ENCODE measurements at places on chromosomes 2 and 18. TPM values are rescaled to one million over a fixed set of nuclear protein-coding genes. Genes with fewer than 3 reads are reported as not detected.

- DNase-seq = no peak
Observed at GRCh38 chr2:181675254-181675653, 5.1 kb downstream of the NEUROD1 start.

DNA sequence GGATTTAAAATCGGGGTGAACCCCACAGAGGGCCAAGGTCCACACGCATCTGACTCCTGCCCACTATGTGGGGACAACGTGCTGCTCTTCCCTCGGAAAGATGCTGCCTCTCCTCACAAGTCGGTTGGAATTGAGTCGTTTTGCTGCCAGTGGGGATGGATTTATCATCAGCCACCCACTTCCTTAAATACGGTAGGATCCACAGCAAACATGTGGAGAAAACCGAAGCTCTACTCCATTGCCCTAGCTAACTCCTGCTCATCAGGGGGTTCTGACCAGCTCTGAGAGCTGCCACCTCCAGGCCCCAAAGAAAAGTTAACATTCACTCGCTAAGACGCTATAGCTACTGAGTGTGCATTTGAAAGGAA lies 80.9 kb downstream of the CHRNA1 start:
- DNase-seq = no peak

- no peak for DNase-seq
Observed at GRCh38 chr2:29397713-29398112, 282.5 kb downstream of the CLIP4 start.

- no peak for DNase-seq
Observed at GRCh38 chr2:157800838-157801495, 75.2 kb downstream of the ACVR1 start.

- DNase-seq = no peak
Observed at GRCh38 chr18:10432781-10433180, 21.7 kb upstream of the APCDD1 start.

- DNase-seq = no peak
Observed at GRCh38 chr18:79856119-79857007, 58.6 kb downstream of the KCNG2 start.

GRCh38 chr2:121189011-121189410 lies 96.0 kb downstream of the TFCP2L1 start:
- no peak for DNase-seq

DNA sequence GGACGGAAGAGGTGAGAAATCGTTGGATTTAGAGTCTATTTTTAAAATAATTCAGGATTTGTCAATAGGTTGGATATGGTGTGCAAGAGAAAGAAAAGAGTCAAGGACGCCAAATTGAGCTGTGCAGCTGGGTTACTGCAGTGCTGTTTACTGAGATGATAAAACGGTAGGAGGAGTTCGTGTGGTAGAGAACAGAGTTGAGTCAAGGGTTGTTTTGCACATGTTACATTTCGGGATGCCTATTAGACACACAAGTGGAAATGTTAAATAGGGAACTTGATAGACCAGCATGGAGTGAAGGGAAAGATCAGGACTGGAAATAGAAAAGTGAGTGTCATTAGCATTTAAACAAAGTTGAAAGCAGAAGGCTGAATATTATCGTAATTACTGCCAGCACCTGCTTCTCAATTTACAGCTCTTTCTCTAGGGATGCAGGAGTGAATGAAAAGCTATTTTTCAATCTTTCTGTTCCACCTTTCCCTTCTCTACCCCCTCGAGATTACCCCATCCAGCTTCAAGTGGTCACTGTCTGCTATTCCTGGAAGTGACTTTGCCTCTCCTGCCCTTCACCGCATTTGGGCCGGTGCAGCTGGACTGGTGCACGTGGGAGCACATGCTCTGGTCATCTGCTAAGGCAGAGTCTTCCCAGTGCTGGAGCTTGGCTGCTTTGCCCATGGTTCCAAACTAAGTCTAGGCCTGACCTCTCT lies 30.3 kb downstream of the GPR75 start:
- peak; percentile 27 for DNase-seq

DNA sequence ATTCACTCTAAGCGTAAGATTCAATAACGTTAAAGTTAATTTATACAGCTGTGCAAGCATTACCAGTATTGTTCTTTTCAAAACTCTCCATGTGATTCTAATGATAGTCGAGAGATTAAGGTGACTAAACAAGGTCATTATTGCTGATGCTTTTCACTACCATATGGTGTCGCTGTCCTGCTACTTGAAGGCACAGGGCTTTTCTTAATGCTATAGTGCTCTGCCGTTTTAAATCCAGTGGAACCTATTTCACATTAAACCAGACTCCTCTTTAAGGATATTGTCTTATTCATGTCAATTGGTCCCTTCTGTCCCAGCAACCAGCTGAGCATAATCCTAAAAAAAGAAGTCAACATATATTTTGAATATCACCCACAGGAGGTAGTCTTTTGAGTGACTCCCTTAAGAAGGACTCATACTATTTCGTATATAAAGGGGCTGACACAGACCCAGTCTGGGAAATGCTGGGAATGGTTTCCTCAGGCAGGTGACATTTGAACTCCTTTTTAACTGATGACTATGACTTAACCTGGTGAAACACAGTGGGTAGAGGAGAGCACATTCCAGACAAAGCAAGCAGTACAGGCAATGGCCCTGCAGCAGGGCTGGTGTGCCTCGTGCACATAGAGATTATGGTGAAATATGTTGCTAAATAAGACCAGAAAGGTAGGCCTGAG lies 53.9 kb upstream of the CYTIP start:
- no peak for DNase-seq

- no peak for DNase-seq
Observed at GRCh38 chr2:105800036-105800713, 55.5 kb downstream of the NCK2 start.

GRCh38 chr2:100110614-100111000 lies 31.8 kb downstream of the AFF3 start:
- no peak for DNase-seq

DNA sequence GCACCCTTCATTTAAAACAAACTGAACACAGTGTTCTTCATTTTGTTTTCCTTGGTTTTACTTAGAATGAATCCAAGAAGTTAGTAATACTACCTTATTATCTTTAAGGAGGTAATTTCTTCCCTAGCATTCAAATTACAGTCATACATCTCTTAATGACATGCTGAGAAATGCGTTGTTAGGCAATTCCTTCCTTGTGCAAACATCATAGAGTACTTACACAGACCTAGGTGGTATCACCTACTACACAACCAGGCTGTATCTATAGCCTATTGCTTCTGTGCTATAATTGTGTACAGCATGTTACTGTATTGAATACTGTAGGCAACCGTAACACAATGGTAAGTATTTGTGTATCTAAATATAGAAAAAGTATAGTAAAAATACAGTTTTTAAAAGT lies 8.4 kb upstream of the CABYR start:
- DNase-seq = no peak

IL1F10 gene
- total RNA-seq = not detected

CYP27C1 gene
- total RNA-seq = 0.11 TPM

MAL gene
- 4.4 TPM for total RNA-seq

- no peak for DNase-seq
Observed at GRCh38 chr2:217527590-217528202, 475.1 kb downstream of the TNS1 start.

DNA sequence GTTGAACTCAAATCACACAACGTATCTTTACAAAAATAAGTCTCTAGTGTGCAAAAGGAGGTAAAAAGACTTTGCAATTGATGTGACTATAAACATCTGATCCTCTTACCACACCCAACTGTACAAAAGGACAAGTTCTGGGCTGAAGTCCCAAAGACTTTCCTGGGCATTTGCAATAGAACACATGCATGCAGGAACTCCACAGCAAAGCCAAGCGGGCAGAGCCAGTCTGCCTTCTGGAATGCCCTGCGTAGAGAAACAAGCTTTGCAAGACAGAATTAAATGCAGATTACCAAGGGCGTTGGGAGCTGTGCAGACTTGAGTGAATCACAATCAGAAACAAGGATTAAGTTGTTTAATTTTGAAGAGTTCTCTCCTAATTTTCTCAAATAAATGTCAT lies 208.4 kb upstream of the ZNF521 start:
- peak; percentile 16 for DNase-seq

- DNase-seq = no peak
Observed at GRCh38 chr2:28696261-28696660, 55.4 kb upstream of the PPP1CB start.

GCKR gene
- not detected for total RNA-seq

DPP10 gene
- 0.16 TPM for total RNA-seq

UGT1A4 gene
- total RNA-seq = not detected
